ENCODE measurements at places on chromosomes 6 and 20.

- H3K4me1 ChIP-seq, result no peaks in the 10 kb centered on the region
- H3K27ac ChIP-seq, result no peak overlapping the region
- H3K4me3 ChIP-seq, result no peak overlapping the region
- H3K27me3 ChIP-seq, result no peaks in the 10 kb centered on the region
- H3K36me3 ChIP-seq, result no peaks in the 10 kb centered on the region
- DNase-seq, result no peak
Observed at GRCh38 chr6:10676403-10676802, 18.0 kb downstream of the C6orf52 start.

- no peak for DNase-seq
- H3K4me1 ChIP-seq, result no peaks in the 10 kb centered on the region
- H3K27me3 ChIP-seq, result no peaks in the 10 kb centered on the region
- no peaks in the 10 kb centered on the region for H3K36me3 ChIP-seq
- no peak overlapping the region for H3K4me3 ChIP-seq
Observed at GRCh38 chr20:9474835-9475415, 39.5 kb upstream of the LAMP5 start.

GRCh38 chr20:54204481-54204880 is 3.4 kb upstream of the PFDN4 start:
- no peak for DNase-seq
- no peak overlapping the region for H3K4me3 ChIP-seq
- H3K27ac ChIP-seq, result no peak overlapping the region
- H3K27me3 ChIP-seq, result no peaks in the 10 kb centered on the region

- peaks cover 38% of the 10 kb centered on the region for H3K4me1 ChIP-seq
- no peaks in the 10 kb centered on the region for H3K36me3 ChIP-seq
- no peaks in the 10 kb centered on the region for H3K27me3 ChIP-seq
- no peak overlapping the region for H3K4me3 ChIP-seq
- peak overlapping the region; percentile 88 for H3K27ac ChIP-seq
Observed at GRCh38 chr6:119037264-119037663, 41.2 kb downstream of the FAM184A start.

DNA sequence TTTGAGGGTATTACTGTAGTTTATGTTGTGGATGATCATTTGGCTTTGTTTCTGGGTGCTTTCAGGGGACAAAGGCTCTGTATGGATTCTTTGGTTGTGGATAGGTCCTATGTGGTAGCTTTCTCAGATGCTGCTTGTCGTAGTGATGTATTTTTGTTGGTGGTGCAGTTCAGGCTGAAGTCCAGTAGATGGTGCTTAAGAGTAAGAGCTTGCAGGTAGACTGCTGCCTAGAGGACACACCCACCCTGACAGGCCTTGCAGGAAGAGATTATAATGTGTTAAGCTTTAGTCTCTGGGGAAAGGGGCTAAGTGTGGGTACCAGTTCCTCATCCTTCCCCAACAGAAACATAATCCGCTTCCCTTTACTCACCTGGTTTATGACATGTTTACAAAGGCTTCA is 62.6 kb upstream of the ADGRB3 start:
- H3K36me3 ChIP-seq, result no peaks in the 10 kb centered on the region
- peaks cover 3% of the 10 kb centered on the region for H3K4me1 ChIP-seq

GRCh38 chr6:158402184-158402583 is 89.9 kb downstream of the TULP4 start:
- DNase-seq, result no peak
- no peaks in the 10 kb centered on the region for H3K27me3 ChIP-seq
- no peak overlapping the region for H3K4me3 ChIP-seq

- DNase-seq, result no peak
- no peak overlapping the region for H3K4me3 ChIP-seq
- H3K36me3 ChIP-seq, result peaks cover 3% of the 10 kb centered on the region
Observed at GRCh38 chr6:155222506-155222905, 41.3 kb upstream of the CLDN20 start.
